Suprapubic skin (tissue), 4 donors: ENCODE measurements at places on chromosomes 13 and 19. TPM values are rescaled to one million over a fixed set of nuclear protein-coding genes. Genes with fewer than 3 reads are reported as not detected.

WDR62 gene
- total RNA-seq = 1.4 TPM

ZNF556 gene
- not detected for total RNA-seq

ABHD8 gene
- 13.8 TPM for total RNA-seq

TLE2 gene
- total RNA-seq = 25.3 TPM

ACER1 gene
- total RNA-seq = 22.2 TPM

ATP4B gene
- total RNA-seq = not detected

BCL3 gene
- 13.9 TPM for total RNA-seq

FOXO1 gene
- 67.2 TPM for total RNA-seq

ZNF560 gene
- not detected for total RNA-seq

ZNF492 gene
- total RNA-seq = 1.0 TPM

DMKN gene
- 2,237 TPM for total RNA-seq

SCGB2B2 gene
- 5.8 TPM for total RNA-seq

ZSCAN22 gene
- total RNA-seq = 4.3 TPM

MARK4 gene
- total RNA-seq = 37.4 TPM

WDR87 gene
- total RNA-seq = not detected

IGSF23 gene
- total RNA-seq = not detected

CYP4F2 gene
- 2.1 TPM for total RNA-seq

TICAM1 gene
- total RNA-seq = 16.5 TPM

TMEM86B gene
- total RNA-seq = 4.9 TPM

ZNF471 gene
- 4.7 TPM for total RNA-seq

CKM gene
- total RNA-seq = not detected

IGFL1 gene
- total RNA-seq = not detected

PINLYP gene
- 4.7 TPM for total RNA-seq

PLVAP gene
- 25.6 TPM for total RNA-seq

GPR12 gene
- total RNA-seq = 8.3 TPM

SCN1B gene
- total RNA-seq = 4.3 TPM

THSD8 gene
- total RNA-seq = 1.6 TPM

NDUFA3 gene
- 71.9 TPM for total RNA-seq

IL4I1 gene
- not detected for total RNA-seq

TUBB4A gene
- 2.1 TPM for total RNA-seq

TIMM50 gene
- total RNA-seq = 50.0 TPM

KCNRG gene
- not detected for total RNA-seq

FFAR1 gene
- total RNA-seq = not detected

GNA15 gene
- total RNA-seq = 99.7 TPM

TGFB1 gene
- total RNA-seq = 17.8 TPM
